Activated T-cell treated with anti-CD3 and anti-CD28 coated beads, Interleukin-2, amount 50 U/mL, for 1 hour (primary cell): ENCODE measurements at places on chromosomes 2 and 18.

- DNase-seq = no peak
Observed at GRCh38 chr2:14712111-14712510, 79.6 kb downstream of the LRATD1 start.

DNA sequence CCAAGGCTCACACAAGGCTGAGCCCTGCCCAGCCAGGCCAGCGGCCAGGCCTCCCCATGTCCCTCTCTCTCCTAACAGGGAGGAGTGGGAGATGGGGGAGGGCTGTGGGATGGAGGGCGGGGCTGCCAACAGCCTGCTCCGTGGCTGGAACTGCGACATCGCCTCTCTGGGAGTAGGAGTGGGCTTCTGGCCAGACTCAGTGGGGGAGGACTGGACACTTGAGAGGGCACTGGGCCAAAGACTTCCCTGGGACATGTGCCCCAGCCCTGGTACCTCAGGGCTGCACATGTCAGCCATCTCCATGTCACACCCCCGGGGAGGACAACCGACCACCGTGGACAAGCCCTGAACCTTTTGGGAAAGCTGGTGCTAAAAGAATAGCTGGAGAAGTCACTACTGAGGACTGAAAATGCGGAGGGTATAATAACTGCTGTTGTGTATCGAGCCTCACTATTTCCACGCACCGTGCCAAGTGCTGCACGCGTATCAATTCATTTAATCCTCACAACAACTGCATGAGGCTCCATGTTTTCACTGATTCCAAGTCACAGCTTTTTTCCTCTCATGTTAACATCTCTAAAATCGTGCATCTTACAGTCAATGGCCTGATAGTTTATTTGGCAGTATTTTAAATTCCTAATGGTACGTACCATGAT, 127.3 kb downstream of the MSH2 start:
- DNase-seq = no peak

DNA sequence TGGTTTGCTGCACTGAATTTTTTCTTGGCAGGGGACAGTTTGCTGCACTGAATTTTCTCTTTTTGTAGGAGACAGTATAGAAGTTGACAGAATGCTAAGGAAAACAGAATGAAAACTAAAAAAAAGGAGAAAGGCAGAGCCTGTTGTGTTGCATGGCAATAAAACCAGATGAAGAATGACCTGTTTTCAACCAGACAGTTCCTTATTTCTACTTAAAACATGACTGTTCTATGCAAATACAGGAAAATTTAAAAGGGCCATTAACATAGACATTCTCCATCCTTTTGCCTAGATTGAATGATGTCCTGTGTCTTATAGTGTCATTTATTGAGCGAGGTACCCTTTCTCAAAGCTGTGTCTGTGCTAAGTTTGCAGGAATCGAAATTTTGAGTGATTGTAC, 33.3 kb downstream of the ABI2 start:
- DNase-seq = no peak

DNA sequence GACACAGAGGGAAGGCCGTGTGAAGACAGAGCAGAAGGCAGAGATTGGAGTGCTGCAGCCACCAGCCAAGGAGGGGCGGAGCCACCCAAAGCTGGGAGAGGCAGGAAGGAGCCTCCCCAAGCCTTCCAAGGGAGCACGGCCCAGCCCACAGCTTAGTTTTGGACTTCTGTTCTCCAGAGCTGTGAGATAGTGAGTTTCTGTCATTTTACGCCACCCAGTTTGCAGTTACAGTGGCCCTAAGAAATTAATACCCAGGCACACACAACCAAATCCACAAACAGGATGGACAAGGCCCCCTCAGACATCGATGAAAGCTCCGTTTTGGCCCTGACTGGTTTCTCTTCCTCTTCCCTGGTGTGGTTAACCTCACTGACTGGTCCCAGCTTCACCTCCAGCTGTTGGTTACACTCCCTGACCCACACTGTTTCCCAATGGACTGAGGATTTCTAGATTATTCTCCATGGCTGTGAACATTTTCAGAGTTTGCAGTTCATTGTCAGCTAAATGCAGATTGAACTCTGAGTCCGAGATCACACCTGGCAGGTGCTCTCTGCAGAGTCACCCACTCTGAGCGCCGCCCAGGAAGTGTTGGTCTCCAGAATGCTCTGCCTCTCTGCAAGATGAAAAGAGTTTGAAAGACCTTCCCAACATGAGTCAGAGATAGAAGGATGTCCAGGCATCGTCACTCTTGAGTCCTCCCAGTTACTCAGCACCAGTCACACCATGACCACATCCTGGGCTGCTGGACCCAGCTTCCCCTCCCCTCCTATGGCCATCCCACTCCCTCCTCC, 100.2 kb downstream of the TWIST2 start:
- DNase-seq = no peak

DNA sequence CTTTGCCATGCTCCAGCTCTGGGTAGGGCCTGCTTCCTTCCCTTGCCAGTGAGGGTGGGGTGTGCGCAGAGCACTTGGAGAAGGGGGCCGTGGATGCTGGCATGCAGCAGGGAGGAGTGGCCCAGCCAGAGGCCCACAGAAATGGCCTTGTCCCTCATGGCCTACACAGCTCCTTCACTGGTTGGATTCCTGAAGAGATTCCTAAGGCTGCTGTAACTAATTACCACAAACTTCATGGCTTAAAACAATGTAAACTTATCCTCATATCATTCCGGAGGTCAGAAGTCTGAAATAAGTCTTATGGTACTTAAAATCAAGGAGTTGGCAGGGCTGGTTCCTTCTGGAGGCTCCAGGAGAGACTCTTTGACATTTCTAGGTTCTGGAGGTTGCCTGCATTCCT, 195.2 kb downstream of the GLI2 start:
- no peak for DNase-seq

DNA sequence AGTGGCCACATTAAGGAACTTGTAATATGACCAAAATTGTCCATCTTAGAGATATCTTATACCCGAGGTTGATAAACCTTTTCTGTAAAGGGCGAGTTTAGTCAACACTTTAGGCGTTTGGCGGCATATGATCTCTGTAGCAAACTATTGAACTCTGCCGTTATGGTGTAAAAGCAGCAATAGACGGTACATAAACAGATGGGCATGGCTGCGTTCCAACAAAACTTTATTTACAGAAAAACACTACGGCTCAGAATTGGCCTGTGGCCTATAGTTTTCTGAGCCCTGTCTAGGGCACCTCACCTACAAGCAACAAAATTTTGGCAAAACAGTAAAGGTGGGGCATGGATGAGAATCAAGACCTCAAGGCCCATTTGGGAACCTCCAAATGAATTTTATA, 121.9 kb upstream of the HAAO start:
- DNase-seq = no peak

DNA sequence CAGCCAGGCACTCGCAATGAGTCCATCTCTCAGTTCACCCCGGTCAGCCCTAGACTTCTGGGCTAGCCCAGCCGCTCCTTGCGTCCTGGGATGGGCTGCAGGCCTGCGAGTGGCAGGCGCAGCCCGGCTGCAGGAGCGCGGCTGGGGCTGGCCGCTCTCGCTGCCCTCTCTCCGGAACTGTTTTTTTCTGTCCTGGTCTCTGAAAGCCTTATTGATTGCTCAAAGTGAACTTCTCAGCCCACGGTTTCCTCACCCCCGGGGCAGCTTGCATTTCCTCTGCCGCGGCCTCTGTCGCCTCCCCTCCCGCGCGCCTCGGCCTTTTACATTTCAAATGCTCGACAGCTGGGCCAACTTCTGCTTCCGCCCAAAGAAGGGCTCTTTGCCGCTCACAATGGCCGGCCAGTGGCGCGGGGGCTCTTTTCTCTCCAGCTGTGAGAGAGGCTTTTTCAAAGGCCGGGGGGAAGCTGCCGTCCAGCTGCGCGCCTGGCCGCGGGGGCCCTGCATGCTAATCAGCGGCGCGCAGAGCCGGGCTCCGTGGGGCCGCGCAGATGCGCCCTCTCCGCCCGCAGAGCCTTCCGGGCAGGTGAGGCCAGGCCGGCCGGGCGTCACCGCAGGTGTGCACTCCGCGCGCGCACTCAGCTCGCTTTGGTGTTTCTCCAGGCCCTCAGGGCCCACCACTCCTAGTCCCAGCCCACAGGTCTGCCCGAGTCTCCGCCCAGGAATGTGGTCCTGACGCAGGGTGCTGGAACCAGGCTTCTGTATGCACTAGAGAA, 513.8 kb downstream of the RNF144A start:
- peak; percentile 45 for DNase-seq

DNA sequence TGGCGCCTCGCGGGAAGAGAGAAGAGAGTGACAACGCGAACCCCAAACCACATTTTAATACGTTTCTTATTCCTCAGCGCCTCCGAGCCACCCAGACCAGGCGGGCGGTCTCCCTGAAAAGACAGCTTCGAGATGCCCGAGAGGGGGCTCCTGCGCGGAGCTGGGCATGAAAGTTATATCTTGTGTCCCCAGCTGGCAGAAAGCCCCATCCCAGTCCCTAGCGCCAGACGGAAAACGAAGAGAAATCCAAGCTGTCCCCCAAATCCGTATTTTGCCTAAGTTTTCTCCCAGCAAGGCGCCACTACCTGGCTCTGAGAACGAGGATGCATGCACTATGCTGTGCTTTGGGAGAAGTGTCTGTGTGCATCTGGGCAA, 797 bp downstream of the NXPH2 start:
- no peak for DNase-seq

DNA sequence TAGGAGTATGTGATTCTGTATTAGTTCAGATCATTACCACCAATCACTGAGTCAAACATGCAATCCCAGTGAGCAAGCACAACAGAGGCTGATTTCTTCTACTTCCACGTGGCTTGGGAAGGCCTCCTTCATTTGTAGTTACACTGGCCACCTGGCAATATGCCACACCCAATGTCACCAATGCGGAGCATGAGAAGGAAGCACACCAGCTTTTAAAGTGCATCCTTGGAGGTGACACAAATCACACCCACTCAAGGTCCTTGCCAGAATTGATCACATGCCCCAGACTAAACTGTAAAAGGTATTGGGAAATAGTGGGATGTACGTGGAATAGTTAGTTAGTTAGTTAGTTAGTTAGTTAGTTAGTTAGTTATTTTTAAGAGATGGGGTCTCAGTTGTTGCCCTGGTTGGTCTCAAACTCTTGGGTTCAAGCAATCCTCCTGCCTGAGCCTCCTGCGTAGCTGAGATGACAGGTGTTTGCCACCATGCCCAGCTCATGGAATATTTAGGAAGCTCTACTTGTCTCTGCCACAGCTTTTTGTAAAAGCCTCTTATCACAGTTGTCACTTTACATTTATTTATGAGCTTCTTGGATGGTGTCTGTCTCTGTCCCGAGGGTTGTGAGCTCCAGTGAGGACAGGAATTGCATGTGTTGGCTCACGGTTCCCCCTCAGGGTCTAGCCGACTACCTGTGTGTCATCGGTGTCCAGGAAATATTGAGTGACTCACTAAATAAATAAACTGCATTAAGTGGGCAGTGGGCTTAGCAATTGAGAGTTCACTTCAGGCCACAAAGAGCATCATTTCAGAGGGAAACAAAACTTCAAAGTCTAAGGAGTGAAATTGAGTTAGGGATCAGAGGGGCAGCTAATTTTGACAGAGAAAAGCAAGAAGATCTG, 28.1 kb upstream of the CAB39 start:
- DNase-seq = no peak

- no peak for DNase-seq
Observed at GRCh38 chr18:48162956-48163737, 232.7 kb upstream of the SMAD2 start.

DNA sequence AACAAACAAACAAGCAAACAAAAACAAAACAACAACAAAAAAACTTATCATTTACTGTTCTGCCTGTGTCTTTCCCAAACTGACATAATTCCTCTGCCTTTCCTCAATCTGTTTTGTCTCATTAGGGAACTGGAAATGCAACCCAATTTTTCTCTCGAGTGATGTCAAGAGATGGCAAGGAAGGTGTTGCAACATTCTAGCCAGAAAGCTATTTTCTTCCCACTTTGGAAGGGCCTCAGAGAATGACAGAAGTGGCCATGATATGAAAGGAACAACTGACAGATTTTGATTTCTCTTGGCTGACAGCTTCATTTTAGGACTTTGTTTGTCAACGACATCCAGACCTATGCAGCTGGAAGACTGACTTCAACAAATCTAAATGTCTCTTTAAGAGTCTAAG, 24.7 kb downstream of the RND3 start:
- no peak for DNase-seq

DNA sequence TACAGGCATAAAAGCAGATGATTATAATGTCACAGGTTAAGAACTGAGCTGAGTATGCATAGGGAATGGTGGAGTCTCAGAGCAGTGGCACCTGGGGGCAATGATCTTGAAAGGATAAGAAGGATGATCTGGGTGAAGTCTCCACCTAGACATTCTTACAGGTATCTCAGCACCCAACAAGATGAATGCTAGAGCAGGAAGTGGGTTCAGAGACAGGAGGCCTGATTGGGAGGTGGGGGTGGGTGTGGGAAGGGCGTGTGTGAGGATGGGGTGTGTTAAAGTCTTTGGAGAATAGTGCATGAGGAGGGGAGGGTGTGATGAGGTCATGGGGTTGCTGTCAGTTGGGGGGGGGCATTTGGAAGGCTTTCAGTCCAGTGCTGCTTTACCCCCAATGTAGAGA, 78.8 kb upstream of the UPP2 start:
- DNase-seq = no peak

GRCh38 chr2:206937555-206937954, 1.8 kb upstream of the CPO start:
- DNase-seq = no peak

- no peak for DNase-seq
Observed at GRCh38 chr2:221318376-221319130, 253.6 kb downstream of the EPHA4 start.

DNA sequence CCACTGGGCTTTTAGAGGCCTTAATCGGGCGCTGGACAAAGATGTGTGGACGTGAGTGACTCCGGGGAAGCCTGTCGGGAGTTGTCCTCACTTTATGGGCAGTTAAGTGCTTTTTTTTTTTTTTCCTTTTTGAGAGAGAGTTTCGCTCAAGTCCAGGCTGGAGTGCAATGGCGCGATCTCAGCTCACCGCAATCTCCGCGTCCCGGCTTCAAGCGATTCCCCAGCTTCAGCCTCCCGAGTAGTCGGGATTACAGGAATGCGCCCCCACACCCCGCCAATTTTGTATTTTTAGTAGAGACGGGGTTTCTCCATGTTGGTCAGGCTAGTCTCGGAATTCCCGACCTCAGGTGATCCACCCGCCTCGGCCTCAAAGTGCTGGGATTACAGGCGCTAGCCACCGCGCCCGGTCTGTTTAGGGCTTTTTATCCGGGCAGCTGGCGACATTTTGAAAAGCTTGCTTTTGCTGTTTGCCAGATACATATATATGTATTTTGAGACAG, 1.5 kb downstream of the MSH6 start:
- no peak for DNase-seq

DNA sequence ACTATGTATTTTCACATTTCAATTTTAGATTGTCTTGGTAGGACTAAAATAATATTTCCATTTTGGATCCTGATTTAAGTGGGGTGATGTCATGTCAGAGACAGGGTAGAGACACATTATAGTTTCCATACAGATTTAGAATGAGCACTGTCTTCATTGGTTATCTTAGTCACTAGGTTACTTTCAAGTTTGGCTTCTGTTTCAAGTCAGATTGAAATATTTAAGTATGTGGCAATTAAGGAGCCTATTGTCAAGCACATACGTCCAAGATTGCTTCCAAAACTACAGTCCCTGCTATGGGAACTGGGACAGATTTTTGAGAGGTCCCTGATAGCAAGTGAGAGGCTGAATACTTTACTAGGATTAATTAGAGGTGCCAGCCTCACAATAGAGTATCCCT, 89.2 kb upstream of the FAM117B start:
- no peak for DNase-seq
